ENCODE measurements at places on chromosomes 6 and 20. TPM values are rescaled to one million over a fixed set of nuclear protein-coding genes. Genes with fewer than 3 reads are reported as not detected.

GNRH2 gene
- total RNA-seq, result not detected

GSTA3 gene
- total RNA-seq, result not detected

CDC40 gene
- 17.2 TPM for total RNA-seq

- DNase-seq, result no peak
- H3K4me1 ChIP-seq, result no peaks in the 10 kb centered on the region
- no peak overlapping the region for H3K27ac ChIP-seq
- no peaks in the 10 kb centered on the region for H3K27me3 ChIP-seq
Measured at GRCh38 chr20:10902576-10903282, 228.9 kb upstream of the JAG1 start.

DNA sequence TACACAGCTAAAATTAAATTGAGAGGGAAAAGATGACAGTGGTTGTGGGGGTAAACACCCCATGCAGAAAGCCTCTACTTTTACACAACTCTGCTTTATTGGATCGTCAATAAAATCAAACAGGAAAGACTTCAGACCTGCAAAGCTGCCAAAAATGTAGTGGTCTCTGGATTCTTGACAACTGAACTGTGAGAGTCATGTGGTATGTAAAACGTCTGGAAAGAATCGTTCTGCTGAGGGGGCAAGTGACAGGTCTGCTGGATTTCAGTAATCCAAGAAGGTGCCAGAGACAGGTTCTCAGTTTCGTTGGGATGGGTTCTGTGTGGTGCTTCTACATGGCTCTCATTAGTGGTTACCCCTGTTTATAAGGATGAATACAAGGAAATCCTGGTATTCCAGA is 63.3 kb downstream of the TSPYL4 start:
- no peak overlapping the region for H3K27ac ChIP-seq
- no peaks in the 10 kb centered on the region for H3K27me3 ChIP-seq
- no peaks in the 10 kb centered on the region for H3K4me1 ChIP-seq
- DNase-seq, result no peak

- no peaks in the 10 kb centered on the region for H3K36me3 ChIP-seq
- no peak for DNase-seq
- H3K4me1 ChIP-seq, result peaks cover 11% of the 10 kb centered on the region
- no peak overlapping the region for H3K27ac ChIP-seq
Measured at GRCh38 chr20:63454731-63455567, 17.5 kb downstream of the KCNQ2 start.

DNA sequence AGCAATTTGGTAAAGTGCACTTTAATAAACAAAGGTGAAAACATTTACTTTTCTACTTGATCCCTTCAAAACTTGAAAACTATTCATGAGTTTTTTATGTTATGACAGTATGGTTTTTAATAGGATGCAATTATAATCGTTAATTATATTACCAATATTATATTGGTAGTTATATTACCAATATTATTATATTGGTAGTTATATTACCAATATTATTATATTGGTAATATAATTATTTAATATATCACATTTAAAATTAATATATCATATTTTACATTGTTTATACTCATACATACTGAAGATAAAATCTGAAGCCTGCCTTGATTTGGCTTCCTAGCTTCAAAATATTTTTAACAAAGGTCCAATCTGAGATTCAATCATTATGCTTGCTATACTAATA is 186.1 kb upstream of the THBS2 start:
- H3K27ac ChIP-seq, result no peak overlapping the region
- no peak for DNase-seq
- H3K36me3 ChIP-seq, result no peaks in the 10 kb centered on the region

GRCh38 chr6:126245077-126245476 is 94.8 kb upstream of the CENPW start:
- H3K36me3 ChIP-seq, result no peaks in the 10 kb centered on the region
- no peak overlapping the region for H3K27ac ChIP-seq
- DNase-seq, result no peak

- no peak for DNase-seq
- H3K4me1 ChIP-seq, result no peaks in the 10 kb centered on the region
- no peaks in the 10 kb centered on the region for H3K27me3 ChIP-seq
Measured at GRCh38 chr6:153208706-153209105, 77.6 kb upstream of the RGS17 start.

DNA sequence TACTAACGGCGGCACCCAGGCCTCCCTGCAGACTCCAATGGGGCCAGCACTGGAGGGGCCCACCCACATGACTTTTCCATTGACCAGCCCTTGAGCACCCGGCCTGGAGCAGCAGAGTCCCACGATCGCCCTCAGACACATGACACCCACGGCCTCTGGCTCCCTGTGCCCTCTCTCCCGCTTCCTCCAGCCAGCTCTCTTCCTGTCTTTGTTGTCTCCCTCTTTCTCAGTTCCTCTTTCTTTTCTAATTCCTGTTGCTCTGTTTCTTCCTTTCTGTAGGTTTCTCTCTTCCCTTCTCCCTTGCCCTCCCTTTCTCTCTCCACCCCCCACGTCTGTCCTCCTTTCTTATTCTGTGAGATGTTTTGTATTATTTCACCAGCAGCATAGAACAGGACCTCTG is 26.1 kb upstream of the FANCE start:
- H3K4me3 ChIP-seq, result no peak overlapping the region
- H3K27ac ChIP-seq, result no peak overlapping the region
- peaks cover 35% of the 10 kb centered on the region for H3K36me3 ChIP-seq
- no peak for DNase-seq

DNA sequence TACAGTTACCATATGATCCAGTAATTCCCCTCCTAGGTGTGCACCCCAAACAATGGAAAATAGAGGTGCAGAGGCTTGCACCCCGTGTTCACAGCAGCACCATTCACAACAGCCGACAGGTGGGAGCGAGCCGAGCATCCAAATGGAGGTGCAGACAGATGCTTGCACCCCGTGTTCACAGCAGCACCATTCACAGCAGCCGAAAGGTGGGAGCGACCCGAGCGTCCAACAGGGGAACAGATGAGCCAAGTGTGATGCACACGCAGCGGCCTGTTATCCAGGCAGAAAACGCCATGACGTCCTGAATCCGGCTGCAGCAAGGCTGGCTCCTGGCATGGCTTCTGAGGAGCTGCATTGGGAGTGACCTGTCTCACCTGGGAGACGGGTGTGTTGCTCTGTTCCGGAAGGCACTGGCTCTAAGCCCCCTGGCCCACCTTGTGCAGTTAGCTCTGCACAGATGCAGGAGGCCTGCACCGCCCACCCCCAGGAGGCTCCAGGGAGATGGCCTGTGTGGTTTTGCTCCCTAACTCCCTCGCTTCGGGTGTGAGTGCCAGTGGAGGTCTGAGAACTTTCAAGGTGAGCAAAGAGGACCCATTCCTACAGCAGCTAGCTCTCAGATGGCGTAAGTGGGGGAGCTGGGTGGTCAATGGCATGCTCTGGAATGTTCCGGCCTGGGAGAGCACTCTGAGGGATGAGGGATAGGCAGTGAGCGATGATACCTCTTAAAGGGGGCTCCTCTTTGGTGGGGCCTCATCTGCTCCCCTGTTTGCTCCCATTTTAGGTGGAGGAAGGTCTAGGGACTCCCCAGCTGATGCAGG is 47.8 kb upstream of the FRMD1 start:
- H3K36me3 ChIP-seq, result no peaks in the 10 kb centered on the region
- H3K4me1 ChIP-seq, result no peaks in the 10 kb centered on the region
- H3K4me3 ChIP-seq, result no peak overlapping the region
- H3K27me3 ChIP-seq, result no peaks in the 10 kb centered on the region

DNA sequence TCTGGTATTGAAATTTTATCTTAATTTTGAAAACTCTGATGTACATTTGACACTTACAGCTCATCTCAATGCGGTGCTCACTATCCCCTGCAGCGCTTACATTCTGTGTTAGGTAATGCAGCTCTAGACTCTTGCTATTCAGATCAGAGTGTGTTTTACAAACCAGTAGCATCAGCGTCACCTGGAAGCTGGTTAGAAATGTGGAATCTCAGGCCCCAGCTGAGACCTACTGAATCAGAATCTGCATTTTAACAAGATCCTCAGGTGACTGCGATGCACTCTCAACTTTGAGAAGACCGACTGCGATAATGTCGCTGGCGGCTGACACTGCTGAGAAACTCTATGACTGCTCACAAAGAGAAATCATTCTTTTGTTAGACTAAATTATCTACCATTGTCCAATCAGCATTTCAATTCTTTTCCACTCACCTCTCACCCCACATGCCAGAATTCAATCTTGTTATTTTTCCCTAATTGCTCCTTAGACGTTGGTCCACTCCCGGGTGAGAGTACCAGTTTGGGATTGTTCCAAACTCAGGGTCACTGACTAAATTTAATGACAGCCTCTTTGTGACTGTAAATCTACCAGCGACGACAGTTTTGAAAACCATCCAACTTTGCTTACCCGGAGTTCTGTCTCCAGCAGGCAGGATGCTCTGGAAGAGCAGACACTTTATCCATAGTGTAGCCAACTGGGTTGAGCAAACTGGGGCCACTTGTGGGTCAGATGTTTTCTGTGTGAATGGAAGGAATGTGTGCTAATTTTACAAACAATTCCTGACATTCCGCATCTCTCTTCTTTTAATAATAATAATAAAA is 140.1 kb upstream of the BTBD3 start:
- no peaks in the 10 kb centered on the region for H3K36me3 ChIP-seq
- DNase-seq, result no peak
- no peaks in the 10 kb centered on the region for H3K27me3 ChIP-seq
- peak overlapping the region; percentile 6 for H3K4me3 ChIP-seq
- H3K27ac ChIP-seq, result no peak overlapping the region

GRCh38 chr6:99341862-99342455 is 7.5 kb downstream of the FAXC start:
- peak overlapping the region; percentile 41 for H3K27ac ChIP-seq
- no peak overlapping the region for H3K4me3 ChIP-seq

DNA sequence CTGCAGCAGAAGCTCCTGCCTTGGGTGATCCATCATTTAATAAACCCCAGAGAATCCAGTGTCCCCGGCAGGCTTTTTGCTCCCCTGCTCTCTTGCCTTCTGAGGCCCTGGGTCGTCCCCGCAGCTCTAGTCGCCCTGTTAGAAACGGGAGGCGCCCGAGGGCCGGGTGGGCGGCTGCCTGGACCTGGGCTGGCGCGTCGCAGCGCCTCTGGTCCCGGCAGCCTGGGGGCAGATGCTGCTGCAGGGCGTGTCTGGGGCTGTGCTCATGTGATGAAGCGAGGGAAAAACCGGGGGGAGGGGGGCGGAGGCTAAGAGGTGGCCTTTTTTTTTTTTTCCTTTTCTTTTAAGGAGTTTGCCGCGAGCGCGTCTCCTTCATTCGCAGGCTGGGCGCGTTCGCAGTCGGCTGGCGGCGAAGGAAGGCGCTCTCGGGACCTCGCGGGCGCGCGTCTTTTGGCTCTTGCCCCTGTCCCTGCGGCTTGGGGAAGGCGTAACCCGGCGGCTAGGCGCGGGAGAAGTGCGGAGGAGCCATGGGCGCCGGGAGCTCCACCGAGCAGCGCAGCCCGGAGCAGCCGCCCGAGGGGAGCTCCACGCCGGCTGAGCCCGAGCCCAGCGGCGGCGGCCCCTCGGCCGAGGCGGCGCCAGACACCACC is 394 bp downstream of the AKAP12 start:
- DNase-seq, result peak; percentile 97
- peaks cover 38% of the 10 kb centered on the region for H3K4me1 ChIP-seq
- peak overlapping the region; percentile 98 for H3K27ac ChIP-seq
- H3K4me3 ChIP-seq, result peak overlapping the region; percentile 94

DNA sequence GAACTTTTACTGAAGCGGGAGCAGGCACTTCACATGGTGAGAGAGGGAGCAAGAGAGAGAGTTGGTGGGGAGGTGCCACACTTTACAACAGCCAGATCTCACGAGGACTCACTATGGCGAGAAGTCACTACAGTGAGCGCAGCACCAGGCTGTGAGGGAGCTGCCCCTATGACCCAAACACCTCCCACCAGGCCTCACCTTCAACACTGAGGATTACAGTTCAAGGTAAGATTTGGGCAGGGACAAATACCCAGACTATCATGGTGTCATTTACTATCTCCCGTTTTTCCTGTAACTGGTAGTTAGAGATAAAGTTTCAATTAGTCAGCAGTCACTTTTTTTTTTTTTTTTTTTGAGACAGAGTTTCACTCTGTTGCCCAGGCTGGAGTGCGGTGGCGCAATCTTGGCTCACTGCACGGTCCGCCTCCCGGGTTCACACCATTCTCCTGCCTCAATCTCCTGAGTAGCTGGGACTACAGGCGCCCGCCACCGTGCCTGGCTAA is 7.8 kb downstream of the RBCK1 start:
- peaks cover 24% of the 10 kb centered on the region for H3K36me3 ChIP-seq
- H3K27ac ChIP-seq, result no peak overlapping the region
- H3K4me1 ChIP-seq, result no peaks in the 10 kb centered on the region
- H3K4me3 ChIP-seq, result no peak overlapping the region
- H3K27me3 ChIP-seq, result no peaks in the 10 kb centered on the region
- DNase-seq, result no peak

- no peak for DNase-seq
- H3K27ac ChIP-seq, result no peak overlapping the region
- no peaks in the 10 kb centered on the region for H3K36me3 ChIP-seq
- H3K4me1 ChIP-seq, result no peaks in the 10 kb centered on the region
- no peak overlapping the region for H3K4me3 ChIP-seq
Measured at GRCh38 chr6:97842521-97842920, 559.5 kb upstream of the MMS22L start.
